ENCODE measurements at places on chromosomes 11 and 22. TPM values are rescaled to one million over a fixed set of nuclear protein-coding genes. Genes with fewer than 3 reads are reported as not detected.

CARNS1 gene
- 0.12 TPM for polyA plus RNA-seq

MOGAT2 gene
- polyA plus RNA-seq = 24.3 TPM

DNA sequence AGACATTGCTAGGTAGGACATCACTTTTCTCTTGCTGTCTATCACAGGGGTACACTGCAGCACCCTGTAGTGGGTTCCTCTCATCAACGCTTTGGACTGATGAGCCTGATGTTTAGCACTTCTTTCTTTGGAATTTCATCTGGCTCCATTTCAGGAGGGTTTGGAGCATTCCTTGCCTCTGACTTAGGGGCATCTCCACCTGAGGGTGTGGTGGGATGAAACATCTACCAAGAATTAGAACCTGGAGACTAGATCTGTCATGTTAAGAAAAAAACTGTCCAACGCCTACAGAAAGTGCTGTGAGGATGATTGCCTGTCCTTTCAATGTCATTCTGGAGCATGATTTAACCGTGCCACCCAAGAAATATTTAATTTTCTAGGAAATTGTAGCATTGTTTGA, 648.4 kb downstream of the ETS1 start:
- no peak overlapping the region for H3K4me3 ChIP-seq
- H3K4me1 ChIP-seq = no peaks in the 10 kb centered on the region
- H3K27me3 ChIP-seq = no peaks in the 10 kb centered on the region

- H3K27me3 ChIP-seq = no peaks in the 10 kb centered on the region
- DNase-seq = no peak
- no peaks in the 10 kb centered on the region for H3K4me1 ChIP-seq
- H3K36me3 ChIP-seq = no peaks in the 10 kb centered on the region
- H3K27ac ChIP-seq = no peak overlapping the region
- H3K4me3 ChIP-seq = no peak overlapping the region
These were observed 935.3 kb downstream of the DLG2 start for GRCh38 chr11:84691830-84692229.

DNA sequence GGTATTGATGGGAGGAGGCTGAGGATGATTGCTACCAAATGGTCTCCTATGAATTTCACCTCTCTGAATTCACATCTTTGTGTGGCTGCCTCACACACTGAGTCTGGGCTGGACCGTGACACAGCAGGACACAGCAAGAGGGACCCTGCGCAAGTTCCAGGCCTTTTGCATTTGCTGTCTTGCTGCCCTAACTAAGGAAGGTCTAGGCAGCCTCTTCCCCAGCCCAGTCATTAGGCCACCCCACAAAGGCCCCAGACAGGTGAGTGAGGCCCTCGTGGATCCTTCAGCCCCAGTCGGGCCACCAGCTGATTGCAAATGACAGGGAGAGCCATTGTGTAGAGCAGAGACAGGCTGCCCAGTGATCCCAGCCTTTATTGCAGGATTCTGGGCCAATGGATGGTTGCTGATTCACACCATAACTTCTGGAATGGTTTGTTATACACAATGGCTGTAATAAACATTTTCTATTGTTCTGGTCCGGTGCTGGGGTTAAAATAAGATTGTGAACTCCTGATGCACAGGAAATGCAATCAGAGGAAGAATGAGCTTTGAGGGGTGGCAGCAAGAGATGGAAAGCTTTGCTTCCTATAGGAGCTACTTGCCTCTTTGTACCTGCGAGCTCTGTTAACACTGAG, 28.5 kb upstream of the CSNK2A3 start:
- DNase-seq = no peak
- H3K4me1 ChIP-seq = no peaks in the 10 kb centered on the region
- H3K4me3 ChIP-seq = no peak overlapping the region
- no peaks in the 10 kb centered on the region for H3K27me3 ChIP-seq
- peaks cover 7% of the 10 kb centered on the region for H3K36me3 ChIP-seq

Data from liver (tissue), 10 donors.